ENCODE measurements at places on chromosomes 2 and 18. TPM values are rescaled to one million over a fixed set of nuclear protein-coding genes. Genes with fewer than 3 reads are reported as not detected.

Gene C2orf78
- total RNA-seq = not detected

Gene DNER
- total RNA-seq = not detected

Gene COPS7B
- 35.1 TPM for total RNA-seq

Gene XDH
- total RNA-seq = 1.6 TPM

Gene NMUR1
- total RNA-seq = 3.4 TPM

Gene TTC39C
- total RNA-seq = 94.0 TPM

DNA sequence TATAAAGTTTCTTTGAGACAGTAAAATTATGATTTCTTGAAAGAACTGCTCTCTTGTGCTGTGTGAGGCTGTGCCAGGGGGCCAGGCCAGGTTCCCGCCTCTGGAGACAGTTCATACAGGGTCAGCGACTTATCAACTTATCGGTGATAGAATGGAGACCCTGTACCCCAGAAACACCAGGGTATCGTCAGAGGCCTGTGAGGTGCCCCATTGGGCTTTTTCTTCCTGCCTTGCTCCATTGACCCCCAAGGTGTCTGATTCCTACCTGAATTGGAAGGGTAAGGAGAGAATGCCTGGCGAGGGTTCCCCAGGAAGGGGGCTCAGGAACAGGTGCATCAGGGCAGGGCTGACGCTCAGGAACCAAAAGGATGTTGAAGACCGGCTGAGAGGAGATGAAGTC, 4.3 kb downstream of the DLX1 start:
- peaks cover 92% of the 10 kb centered on the region for H3K27me3 ChIP-seq
- peaks cover 49% of the 10 kb centered on the region for H3K4me1 ChIP-seq
- H3K27ac ChIP-seq = no peak overlapping the region
- no peak overlapping the region for H3K4me3 ChIP-seq
- peaks cover 18% of the 10 kb centered on the region for H3K36me3 ChIP-seq

DNA sequence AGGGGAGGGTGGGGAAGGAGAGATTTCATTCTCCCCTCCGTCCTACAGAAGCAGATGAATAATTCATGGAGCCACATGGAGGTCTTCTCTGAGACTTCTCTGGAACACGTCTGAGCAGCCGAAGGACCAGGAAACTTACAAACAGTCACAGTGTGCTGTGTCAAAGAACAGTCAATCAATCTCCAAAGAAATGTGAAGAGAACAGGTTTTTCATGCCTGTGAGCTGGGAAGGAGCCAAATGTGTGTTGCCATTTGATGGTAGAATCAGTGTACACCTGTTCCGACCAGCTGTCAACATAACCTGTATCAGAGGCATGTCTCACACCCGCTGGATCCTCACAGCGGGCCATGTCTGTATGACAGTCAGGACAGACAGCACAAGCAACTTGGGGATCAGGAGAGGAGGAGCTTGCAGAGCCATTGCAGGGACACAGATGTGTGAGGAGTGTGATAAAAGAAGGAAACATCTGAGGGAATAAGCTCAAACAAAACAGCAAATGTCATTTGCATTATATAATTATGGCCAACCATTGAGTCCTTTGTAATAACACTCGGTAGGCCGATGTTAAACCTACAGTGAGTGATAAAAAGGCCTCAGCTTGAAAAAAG, 298.5 kb downstream of the EN1 start:
- no peak overlapping the region for H3K4me3 ChIP-seq
- no peaks in the 10 kb centered on the region for H3K27me3 ChIP-seq
- H3K36me3 ChIP-seq = no peaks in the 10 kb centered on the region
- no peak for DNase-seq
- H3K27ac ChIP-seq = no peak overlapping the region

DNA sequence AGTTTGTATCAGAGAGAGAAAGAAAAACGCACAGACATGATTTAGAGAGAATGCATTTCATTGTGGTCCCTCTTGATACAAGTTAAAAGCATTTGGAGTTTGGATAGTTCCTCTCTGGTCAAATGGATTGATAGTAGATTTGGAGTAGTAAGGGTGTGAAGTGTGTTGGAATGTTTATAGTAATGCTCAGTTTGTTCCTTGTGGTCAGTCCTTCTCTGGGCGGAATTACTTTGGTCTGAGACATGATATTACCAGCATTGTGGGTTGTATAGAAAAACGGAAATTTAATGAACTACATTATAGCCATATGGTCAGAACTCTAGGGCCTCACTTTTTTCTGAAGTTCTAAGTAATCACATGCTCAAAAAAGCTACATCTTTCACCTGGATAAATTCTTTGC, 178.9 kb downstream of the AGAP1 start:
- no peak overlapping the region for H3K4me3 ChIP-seq
- no peak overlapping the region for H3K27ac ChIP-seq
- H3K36me3 ChIP-seq = no peaks in the 10 kb centered on the region
- DNase-seq = no peak

DNA sequence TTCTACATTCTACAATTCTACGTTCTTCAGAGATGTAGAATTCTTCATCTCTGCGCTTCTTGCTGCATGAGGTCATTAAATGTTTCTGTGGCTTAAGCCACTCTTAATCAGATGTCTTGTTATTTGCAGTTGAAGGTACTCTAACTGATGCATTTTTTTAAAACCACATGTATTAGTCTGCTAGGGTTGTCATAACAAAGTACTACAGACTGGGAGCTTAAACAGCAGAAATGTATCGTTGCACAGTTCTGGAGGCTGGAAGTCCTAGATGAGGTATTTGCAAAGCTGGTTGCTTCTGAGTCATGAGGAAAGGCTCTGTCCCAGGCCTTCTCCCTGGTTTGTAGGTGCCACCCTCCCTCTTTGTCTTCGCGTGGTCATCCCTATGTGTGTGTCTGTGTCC, 176.3 kb upstream of the GLI2 start:
- H3K4me1 ChIP-seq = no peaks in the 10 kb centered on the region
- DNase-seq = no peak
- H3K36me3 ChIP-seq = no peaks in the 10 kb centered on the region
- H3K4me3 ChIP-seq = no peak overlapping the region
- peaks cover 6% of the 10 kb centered on the region for H3K27me3 ChIP-seq

DNA sequence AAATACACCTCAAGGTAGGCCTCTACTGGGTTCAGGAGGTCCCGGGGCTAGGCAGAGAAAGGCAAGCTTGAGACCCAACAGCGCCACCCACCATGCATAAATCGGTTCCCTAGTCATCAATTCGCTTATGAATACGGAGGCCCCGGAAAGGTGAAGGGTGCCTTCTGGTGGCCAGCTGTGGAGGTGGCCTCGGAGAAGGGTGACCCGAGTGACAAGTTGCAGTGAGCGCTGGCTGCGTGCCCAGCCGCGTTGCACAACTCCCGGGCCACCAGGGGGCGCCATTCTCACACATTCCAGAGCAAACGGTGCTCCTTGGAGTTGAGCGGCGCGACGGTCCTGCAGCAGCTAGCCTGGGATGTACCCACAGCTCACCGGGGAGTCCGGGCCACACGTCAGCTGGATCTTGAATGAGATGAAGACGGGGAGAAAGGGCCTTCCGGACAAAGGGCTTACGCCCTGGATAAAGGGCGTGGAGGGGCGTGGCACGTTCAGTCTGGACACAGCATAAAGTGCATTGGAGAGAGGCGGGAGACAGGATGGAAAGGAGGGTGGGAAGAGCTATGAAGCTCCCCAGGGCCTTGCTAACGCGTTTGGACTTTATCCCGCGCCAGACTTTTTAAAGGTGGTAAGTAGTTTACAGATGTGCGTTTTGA, 20.4 kb downstream of the TMSB10 start:
- peaks cover 5% of the 10 kb centered on the region for H3K36me3 ChIP-seq
- DNase-seq = peak; percentile 99
- peak overlapping the region; percentile 82 for H3K4me3 ChIP-seq
- peaks cover 43% of the 10 kb centered on the region for H3K4me1 ChIP-seq
- H3K27ac ChIP-seq = peak overlapping the region; percentile 78

DNA sequence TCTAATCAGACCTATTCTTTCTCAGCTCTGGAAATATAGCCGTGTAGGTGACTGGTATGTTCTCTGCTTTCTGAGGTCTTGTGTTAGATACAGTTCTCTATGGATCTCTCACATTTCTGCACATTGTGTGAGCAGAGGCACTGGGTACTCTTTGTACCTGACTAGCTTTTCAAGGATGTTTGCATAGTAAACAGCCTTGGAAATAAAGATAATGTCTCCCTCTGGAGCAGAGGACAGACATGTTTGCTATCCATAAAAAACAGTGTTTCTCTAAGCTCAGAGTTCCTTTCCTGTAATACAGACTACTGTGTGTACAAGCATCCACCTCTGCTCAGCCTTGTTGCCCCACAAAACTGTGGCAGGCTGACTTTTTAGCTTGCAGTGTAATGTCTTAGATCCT, 279.2 kb downstream of the CTNNA2 start:
- H3K4me3 ChIP-seq = no peak overlapping the region
- H3K27me3 ChIP-seq = no peaks in the 10 kb centered on the region
- DNase-seq = no peak
- H3K27ac ChIP-seq = no peak overlapping the region

DNA sequence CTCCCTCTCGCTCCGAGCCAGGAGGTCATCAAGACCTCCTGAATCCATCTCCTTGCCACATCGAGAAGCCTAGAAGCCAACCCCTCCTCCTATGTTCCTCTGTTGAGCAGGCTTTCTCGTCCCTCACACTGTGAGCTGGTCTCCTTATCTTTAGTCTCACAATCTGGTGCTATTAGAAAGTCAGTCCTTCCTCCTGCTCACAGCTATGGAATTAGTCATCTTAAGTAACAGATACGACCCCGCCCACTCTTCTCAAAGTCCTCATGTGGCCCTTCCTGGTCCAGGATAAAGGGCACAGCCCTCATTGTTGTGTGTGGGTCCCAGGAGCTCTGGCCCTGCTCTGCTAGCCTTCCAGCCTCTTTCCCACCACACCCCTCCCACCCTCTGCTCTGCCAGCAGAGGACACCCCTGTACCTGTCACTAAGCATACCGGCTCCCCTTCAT, 41.4 kb upstream of the TRIB2 start:
- H3K4me3 ChIP-seq = no peak overlapping the region
- H3K27ac ChIP-seq = no peak overlapping the region
- no peaks in the 10 kb centered on the region for H3K36me3 ChIP-seq
- no peak for DNase-seq
- no peaks in the 10 kb centered on the region for H3K4me1 ChIP-seq
- H3K27me3 ChIP-seq = no peaks in the 10 kb centered on the region

DNA sequence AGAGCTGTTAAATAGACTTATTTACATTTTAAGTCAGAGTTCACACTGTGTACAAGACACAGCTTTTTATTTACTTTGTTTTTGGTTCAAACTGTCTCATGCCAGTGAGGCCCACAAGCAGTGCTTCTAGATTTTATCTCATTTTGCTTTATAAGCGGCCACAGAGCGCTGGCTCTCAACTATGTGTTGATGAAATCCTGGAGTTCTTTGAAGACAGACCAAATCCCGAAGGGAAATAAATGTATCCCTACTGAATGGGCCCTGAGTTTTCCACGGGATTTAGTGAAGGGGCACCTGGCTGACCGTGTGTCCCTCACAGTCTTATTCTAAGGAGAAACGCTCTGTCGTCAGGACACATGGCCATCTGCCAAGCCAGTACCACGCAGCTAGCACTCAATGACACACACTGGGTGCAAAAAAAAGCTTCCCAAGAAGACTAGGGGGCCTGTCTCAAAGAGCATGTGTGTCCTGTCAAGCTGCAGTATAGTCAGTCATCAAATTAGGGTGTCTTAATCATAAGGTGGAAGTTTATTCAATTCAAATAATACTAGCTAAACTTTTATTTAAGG, 23.4 kb downstream of the LYPD1 start:
- H3K36me3 ChIP-seq = no peaks in the 10 kb centered on the region
- H3K4me3 ChIP-seq = no peak overlapping the region
- no peaks in the 10 kb centered on the region for H3K4me1 ChIP-seq
- DNase-seq = no peak
- no peaks in the 10 kb centered on the region for H3K27me3 ChIP-seq
- H3K27ac ChIP-seq = no peak overlapping the region

DNA sequence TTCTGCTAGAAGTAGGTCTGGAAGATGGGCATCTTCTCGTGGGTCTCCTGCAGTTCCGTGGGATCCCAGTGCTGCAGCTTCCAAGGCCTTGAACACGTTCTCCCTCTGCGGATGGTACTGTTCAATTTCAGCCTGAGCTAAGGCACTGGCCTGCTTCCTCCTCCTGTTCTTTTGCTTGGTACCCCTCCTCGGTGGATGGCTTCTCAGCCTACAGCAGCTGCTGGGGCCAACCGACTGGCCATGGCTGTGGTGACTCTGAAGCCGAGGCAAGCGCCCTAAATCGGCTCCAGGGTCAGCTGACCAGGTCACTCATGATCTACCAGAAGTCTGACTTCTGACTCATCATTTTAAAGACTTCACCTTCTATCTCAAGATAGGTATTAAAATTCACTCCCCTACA, 150.2 kb downstream of the NBAS start:
- no peak for DNase-seq
- H3K36me3 ChIP-seq = peaks cover 26% of the 10 kb centered on the region
- no peak overlapping the region for H3K27ac ChIP-seq
- no peak overlapping the region for H3K4me3 ChIP-seq
- no peaks in the 10 kb centered on the region for H3K27me3 ChIP-seq
- H3K4me1 ChIP-seq = no peaks in the 10 kb centered on the region

- H3K4me3 ChIP-seq = no peak overlapping the region
- H3K27me3 ChIP-seq = no peaks in the 10 kb centered on the region
- no peaks in the 10 kb centered on the region for H3K4me1 ChIP-seq
- no peak overlapping the region for H3K27ac ChIP-seq
- H3K36me3 ChIP-seq = no peaks in the 10 kb centered on the region
Measured at GRCh38 chr2:83567551-83567950, 891.5 kb downstream of the SUCLG1 start.

DNA sequence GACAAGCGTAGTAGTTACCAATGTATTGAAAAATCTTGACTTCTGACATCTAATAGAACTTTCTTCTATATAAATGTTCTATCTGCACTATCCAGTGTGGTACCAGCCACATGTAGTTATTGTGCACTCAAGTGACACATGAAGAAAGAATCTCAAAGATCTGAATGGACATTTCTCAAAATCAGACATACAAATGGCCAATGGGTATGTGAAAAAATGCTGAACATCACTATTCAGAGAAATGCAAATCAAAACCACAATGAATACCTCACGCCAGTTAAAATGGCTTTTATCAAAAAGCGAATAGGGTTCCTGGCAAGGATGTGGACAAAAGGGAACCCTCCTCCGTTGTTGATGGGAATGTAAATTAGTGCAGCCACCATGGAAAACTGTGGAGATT, 37.5 kb upstream of the SMCHD1 start:
- no peak overlapping the region for H3K4me3 ChIP-seq
- H3K27ac ChIP-seq = no peak overlapping the region
- peaks cover 45% of the 10 kb centered on the region for H3K36me3 ChIP-seq
- DNase-seq = no peak
- no peaks in the 10 kb centered on the region for H3K27me3 ChIP-seq
